Breast epithelium (tissue), 4 donors: ENCODE measurements at places on chromosomes 5 and 9. TPM values are rescaled to one million over a fixed set of nuclear protein-coding genes. Genes with fewer than 3 reads are reported as not detected.

TMEM252 gene
- not detected for total RNA-seq

HMCN2 gene
- total RNA-seq, result 0.29 TPM

GPSM1 gene
- total RNA-seq, result 8.6 TPM

- no peak for DNase-seq
Measured at GRCh38 chr9:113599646-113600022, 136.1 kb downstream of the RGS3 start.
